ENCODE measurements at places on chromosomes 7 and 10.

DNA sequence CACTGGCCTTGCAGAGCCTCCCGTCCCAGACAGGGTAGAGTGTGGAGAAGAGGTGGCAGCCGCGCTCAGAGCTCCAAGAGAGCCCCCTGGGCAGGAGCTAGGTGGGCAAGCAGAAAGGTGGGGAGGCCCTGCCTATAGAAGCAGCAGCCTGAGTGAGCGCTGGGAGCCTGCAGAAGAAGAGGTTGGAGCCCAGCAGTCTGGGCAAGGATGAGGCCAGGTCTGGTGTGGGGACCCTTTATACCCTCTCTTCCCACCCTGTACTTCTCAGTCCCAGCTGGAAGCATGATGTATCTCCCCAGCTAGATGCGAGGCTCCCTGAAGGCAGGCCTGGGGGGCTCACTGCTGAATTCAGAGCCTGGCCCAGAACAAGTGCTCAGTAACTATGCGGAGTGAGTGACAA, 44.5 kb upstream of the ZMIZ1 start:
- DNase-seq = no peak

- no peak for DNase-seq
These were observed 168.4 kb upstream of the KMT2E start for GRCh38 chr7:104845557-104845956.

DNA sequence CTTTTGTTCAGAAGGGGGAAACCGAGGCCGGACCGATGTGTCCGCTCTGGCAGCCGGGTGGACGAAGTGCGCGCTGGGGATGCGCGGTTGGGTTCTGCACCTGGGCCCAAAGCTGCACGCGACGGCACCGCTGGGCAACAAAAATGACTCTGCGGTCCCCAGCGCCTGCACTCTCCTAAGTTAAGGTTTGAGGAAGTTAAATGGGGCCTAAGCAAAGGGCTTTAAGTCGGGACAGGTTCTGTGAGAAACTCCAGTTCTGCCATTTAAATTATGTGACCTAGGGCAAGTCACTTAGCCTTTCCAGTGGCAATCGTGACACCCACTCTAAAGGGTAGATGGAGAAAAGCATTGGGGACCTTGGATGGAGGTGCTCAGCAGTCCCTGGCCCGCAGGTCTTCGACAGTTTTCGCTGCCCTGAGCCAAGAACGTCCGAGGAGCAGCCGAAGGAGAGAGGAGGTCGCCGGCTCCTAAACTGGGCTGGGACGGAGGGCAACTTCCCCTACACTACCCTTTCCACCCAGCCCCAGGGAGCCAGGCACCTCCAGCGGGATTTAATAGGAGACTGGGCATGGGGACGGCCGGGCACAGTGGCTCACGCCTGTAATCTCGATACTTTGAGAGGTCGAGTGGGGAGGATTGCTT, 534 bp upstream of the ACBD5 start:
- peak; percentile 66 for DNase-seq

GRCh38 chr10:4154191-4154715, 369.2 kb upstream of the KLF6 start:
- no peak for DNase-seq

DNA sequence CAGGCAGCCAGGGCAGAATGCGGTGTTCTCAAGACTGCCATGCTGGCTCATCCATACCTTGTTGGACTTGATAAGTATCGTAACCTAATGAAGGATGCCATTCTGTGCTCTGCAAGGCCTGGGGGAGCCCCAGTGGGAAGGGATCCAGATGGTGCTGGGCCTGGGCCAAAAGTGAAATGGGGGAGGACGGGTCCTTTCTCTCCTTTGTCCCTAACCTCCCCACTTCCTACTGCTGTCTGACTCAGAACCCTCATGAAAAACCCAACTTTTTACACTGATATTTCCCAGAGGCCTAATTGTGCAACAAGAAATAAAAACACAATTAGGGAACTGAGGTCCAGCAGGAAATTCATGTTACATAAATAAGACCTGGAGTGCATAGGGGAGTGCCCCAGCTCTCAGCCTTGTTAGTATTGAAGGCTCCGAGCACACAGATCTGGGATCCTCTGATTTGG, 193.7 kb upstream of the SVIL start:
- no peak for DNase-seq

- peak; percentile 54 for DNase-seq
These were observed 1.1 kb downstream of the WASL start for GRCh38 chr7:123747620-123748141.

Data from erythroblast (primary cell).